ENCODE measurements at places on chromosomes 3 and 15.

DNA sequence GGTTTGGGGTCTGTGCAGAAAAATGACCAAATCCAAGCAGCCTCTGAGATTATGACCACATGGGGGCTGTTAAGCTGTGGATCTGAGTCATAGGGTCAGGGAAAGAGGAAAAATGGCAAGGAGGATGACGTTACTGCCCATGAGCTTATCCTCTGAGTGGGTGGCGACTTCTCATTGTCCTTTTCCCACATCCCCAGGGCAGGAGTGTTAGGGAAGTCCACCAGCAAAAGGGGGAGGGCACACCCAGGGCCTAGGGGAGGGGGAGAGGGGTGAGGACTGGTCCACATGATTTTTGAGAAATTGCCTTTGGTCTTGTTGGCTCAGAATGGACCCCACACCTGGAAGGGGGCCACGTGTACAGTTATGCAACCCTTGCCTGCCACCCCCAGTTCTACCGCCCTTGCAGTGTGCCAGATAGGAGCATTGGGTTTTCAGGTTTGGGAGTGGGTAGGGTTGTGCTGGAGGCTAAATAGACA lies 2.6 kb downstream of the CD276 start:
- DNase-seq, result peak; percentile 76

DNA sequence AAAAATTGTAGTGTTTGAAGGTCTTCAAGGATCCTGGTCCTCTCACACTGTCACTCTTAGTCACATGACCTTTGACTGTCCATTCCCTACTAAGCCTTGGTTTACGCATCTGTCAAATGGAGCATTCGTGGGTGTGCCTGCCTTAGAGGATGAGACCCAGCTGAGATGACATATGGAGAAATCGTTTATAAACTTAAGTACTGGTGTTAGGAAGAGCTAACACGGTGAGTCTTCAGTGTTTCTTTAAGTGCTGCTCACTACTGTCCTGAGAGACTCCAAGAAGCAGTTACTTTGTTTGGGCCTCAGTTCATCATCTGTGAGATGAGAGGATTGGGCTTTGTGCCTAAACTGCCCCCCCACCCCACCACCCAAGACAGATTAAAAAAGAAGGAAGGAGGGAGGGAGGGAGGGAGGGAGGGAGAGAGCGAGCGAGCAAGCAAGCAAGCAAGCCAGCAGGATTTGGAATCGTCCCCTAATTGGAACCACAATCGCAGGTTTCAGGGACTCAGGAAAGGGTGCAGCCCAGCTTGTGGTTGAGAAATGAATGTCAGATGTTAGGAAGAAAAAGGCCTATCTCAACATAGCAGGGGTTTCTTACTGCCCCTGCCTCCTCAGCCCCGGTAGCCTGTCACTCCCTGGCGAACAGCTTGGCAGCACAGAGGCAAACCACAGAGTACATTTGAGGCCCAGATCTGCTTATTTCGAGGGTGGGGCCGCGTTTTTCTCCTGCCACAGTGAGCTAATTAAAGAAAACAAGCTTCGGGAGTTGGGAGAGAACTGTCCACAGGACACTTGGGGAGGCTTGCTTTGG lies 32.7 kb downstream of the SMAD3 start:
- peak; percentile 85 for DNase-seq

DNA sequence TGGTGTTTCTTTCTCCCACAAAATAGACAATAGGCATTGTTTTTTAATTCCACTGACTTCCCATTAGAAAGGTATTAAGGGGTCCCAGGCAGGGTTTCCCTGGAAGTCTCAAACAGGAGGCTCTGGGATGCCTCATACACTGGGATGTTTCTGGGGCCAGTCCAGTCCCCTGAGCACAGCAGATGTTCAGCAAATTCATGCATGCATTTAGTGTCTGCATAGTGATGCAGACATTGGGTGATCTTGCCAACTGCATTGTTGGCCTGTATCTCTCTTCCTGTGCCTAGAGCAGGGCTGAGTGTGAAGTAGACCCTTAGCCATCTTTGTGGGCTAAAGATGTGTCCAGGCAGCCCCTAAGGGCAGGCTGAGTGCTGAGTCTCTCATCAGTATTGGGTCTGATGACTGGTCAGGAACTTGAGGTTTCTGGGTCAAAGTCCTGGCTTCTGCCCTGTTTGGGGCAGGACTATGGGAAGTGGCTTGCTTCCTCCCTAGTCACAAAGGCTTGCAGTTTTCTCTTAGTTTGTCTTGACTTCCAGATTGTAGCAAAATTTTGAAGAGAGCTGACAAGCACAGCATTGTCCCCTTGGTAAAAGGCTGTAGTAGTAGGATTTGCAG lies 56.5 kb downstream of the BSN start:
- DNase-seq, result no peak

- no peak for DNase-seq
Measured at GRCh38 chr3:178966299-178967176, 105.1 kb downstream of the ZMAT3 start.

GRCh38 chr3:30493911-30494311 lies 112.5 kb upstream of the TGFBR2 start:
- peak; percentile 22 for DNase-seq

DNA sequence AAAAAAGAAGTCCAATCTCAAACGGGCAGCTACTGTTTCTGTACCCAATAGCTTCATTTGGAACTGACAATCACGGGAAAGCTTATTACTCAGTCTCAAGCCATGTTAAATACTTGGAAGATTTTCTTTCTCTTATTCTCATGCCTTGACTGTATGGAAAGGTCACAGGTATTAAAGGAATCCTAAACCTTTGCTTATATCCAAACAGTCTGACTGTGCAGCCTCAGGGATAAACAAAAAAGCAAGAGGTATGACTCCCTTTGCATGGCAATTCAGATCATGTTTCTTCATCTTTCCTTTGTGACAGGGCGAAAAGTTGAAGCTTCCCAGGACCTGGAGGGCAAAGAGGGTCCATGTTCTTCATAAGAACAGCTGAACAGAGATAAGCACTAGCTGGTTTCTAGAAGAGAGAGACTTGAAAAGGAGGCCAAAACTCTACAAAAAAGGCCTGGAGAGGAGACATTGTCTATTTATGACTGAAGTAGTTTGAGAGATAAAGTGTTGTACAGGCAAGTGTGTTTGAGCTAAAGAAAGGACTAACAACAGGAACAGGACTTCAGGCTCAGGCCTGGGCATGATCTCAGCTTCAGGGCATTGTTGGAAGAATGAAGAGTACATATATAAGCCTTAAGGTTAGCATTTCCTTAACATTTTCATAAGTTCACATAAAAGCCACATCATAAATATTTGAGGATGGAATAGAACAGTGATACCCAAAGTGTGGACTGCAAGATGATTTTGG lies 231.0 kb upstream of the THRB start:
- no peak for DNase-seq

DNA sequence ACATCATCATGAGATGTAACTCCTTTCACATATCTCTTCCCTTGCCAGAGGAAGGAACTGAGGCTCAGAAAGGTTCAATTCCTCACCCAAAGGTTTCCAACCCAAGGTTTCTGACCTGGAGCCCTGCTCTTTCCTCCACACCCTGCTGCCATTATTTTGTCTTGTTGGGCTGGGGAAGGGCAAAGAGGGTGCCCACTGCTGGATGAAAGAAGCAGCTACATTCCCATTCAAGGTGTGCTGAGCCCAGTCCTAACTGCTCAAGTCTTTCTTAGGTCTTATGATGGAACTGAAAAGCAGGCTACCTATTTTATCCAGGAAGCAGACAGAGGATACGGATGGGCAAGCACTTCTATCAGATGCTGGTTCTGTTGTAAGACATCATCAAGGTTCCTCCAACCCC lies 258.0 kb upstream of the CTDSPL start:
- DNase-seq, result no peak

DNA sequence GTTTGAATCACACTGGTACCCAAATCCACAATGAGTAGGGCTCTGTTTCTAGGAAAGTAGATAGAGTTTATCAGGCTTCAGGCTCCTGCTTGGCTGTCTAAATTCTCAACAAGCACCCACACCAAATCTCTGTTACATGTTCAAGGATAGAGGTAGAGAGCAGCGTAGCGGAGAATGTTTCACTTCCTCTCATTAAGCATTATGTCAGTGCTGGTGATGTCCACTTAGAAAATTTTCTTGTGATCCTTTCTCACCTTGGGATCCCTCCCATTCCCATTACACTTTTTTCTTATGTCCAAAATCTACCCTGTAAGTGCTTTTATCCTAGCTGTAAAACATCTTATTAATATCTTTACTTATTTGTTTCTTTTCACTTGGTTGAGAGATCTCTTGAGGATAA lies 34.7 kb upstream of the GCSAM start:
- no peak for DNase-seq

DNA sequence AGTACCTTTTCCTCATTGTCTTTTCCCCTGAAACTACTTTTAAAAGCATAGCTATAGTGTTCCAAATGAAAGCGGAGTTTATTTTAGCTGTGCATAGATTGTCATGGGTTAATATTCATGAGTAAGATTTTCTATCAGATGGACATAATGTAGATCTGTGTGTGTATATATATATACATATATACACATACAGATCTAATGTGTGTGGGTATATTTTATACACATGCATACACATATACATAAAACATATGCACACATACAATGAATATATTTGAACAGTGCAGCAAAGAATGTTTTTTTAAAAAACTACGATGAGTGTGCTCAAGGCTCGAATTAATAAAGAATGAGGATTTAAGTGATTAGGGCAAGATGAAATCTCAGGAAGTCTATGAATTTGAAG lies 328.3 kb upstream of the IL12A start:
- no peak for DNase-seq

GRCh38 chr15:81338170-81339007 lies 14.4 kb upstream of the STARD5 start:
- peak; percentile 98 for DNase-seq

DNA sequence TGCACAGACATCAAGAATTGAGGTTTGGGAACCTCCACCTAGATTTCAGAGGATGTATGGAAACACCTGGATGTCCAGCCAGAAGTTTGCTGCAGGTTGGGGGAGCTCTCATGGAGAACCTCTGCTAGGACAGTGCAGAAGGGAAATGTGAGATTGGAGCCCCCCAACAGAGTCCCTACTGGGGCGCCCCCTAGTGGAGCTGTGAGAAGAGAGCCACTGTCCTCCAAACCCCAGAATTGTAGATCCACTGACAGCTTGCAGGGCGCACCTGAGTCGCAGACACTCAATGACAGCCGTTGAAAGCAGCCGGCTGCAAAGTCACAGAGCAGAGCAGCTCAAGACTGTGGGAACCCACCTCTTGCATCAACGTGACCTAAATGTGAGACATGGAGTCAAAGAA lies 34.6 kb upstream of the EPHA6 start:
- no peak for DNase-seq

DNA sequence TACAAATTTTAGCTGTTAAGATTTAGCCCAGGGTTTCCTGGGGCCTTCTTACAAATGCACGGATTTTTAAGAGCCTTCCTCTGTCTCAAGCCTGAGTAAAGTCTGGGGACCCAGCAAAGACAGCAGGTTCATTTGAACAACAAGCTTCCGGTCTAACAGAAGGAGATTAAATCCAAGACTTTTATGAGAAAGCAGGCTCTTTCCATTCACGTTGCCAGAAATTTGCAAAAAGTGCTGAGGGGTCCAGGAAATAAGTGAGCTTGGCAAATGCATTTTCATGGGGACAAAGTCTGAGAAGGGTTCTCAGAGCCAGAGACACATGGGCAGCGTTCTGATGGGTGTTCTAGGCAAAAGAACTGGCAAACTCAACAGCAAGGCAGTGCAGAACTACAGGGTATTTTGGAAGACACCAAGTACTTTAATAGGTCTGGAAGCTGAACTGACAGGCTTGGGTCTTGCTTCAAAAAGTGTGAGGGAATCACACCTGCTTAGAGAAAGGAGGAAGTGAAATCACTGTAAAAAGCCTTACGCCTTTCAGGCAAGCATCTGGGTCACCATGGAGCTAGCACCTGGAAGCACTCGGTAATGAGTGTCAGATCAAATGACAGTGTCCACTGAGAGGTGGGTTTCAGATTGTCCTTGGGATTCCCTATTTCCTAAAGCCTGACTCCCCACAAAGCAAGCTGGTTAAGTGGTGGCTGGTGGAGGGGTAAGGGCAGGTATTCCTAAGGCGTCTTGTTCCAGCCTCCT lies 115.8 kb upstream of the ARHGEF3 start:
- no peak for DNase-seq

DNA sequence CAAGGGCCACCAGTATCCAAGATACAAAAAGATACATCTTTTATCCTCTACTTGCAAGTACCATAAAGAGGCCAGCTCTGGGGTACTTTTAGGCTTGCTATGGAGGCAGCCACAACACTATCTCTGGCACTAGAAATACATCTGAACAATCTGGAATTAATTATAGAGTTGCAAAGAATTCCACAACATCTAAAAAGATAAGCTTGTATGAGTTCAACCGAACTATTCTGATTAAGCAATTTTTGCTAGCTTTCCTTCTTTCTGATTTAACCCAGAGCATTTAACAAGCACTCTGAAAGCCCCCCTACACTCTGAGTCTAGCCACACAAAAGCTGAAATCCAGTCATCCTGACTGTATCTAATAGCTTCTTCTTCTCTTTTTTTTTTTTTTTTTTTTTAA lies 95.4 kb downstream of the FRMD5 start:
- DNase-seq, result no peak

DNA sequence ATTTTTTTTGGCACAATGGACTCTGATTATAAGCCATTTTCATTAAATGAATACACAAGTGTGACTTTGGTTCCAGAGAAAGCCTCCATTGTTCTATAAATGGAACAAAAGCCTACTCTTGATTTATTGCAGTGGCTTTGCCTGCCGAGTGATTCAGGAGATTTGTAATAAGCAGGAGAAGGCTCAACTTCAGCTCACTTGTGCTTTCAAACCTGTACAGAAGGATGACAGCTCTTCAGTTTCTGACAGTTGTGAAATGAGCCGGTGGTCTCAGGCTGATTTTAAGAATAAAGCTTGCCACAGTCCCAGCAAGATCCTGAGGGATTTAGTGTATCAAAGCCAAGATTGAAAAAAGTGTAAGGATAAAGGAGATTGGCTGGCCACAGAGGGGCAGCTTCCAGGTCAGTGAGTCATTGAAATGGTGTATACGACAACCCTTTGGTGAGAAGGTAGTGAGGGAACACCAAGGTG lies 438.8 kb upstream of the TGFBR2 start:
- DNase-seq, result peak; percentile 1

GRCh38 chr3:37272741-37273140 lies 98.4 kb upstream of the LRRFIP2 start:
- no peak for DNase-seq

GRCh38 chr15:40072216-40072990 lies 33.4 kb upstream of the SRP14 start:
- DNase-seq, result no peak

- DNase-seq, result no peak
Measured at GRCh38 chr3:22371607-22372291, 620.7 kb upstream of the ZNF385D start.

- DNase-seq, result no peak
Measured at GRCh38 chr3:145209561-145209960, 951.4 kb downstream of the PLOD2 start.
